ENCODE measurements at places on chromosomes 7 and 10. TPM values are rescaled to one million over a fixed set of nuclear protein-coding genes. Genes with fewer than 3 reads are reported as not detected.

DNA sequence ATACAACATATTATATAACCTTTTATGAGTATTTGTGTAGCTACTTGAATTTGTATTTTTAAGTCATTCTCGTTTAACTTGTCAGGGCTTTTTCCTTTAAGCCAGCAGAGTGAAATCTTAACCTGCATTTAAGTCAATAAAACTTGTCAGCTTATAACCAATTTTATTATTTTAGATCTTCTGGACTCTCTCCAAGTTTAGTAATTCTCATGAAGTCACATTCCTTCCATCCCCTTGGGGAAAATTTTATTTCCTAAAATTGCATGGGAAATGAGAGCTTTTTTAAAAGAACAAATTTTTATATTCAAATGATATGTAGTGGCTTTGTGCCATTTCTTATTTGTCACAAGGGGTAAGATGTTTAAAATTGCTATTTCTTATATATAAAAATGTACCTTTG lies 74.0 kb downstream of the SEPTIN7 start:
- no peak for DNase-seq

- no peak for DNase-seq
Observed at GRCh38 chr10:77946084-77946483, 19.5 kb upstream of the DLG5 start.

DNA sequence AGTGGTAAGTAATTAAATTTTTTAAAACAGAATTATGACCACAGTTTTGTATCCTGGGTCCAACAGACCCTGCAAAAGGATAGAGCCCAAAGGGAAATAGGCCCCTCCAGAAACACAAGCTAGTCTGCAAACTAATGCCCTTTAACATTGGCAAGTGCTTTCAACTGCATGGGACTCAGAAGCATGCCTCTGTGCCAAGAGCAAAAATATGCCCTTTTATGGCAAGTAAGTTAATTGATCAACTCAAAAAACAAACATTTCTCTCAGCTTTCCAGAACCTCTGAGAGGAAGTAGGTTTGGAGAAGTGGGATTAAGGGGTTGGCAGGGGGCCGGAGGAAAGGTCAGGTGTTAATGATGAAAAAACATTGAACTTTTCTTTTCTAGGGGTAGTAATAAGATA lies 186.6 kb upstream of the PRSS1 start:
- DNase-seq: no peak

- DNase-seq: no peak
Observed at GRCh38 chr10:116001262-116001857, 271.6 kb downstream of the GFRA1 start.

The RASA4B gene
- 59.3 TPM for total RNA-seq

DNA sequence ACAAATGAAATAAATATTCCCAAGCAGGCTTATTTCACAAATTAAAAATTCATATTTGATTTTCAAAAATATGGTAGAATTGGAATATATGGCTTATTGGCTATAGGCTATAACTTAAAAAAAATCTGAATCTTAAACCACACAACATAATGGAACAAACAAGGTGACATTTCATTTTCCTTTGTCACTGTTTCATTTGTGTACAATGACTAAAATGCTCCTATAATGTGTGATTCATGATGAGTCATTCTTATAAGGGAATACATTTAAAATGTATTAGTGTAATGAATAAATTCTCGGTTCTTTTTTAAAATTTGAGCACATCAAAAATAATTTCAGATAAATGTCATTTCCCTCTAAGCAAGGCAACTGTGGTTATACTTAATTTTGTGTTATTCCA lies 148.0 kb upstream of the ANK3 start:
- DNase-seq: no peak

GRCh38 chr10:112335111-112335867 lies 38.6 kb upstream of the ACSL5 start:
- DNase-seq: no peak

GRCh38 chr10:11919271-11919670 lies 96.1 kb downstream of the PROSER2 start:
- no peak for DNase-seq

- no peak for DNase-seq
Observed at GRCh38 chr10:44233561-44234482, 151.1 kb downstream of the CXCL12 start.

DNA sequence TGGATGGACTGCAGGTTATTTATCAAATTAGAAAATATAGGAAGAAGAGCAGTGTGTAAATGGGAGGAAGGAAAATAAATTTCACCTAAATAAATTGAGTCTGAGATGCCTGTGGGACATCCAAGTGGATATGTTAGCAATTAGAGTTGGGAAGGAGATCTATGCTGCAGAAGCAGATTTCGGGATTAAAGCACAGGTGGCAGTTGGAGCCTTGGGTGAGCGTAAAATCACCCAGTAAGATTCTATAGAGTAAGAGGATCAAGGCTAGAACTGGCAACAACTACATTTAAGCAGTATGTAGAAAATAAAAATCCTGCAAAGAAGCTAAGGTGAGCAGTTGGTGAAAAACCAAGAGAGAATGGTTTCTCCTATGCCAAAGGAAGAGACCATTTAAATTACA lies 8.4 kb downstream of the TRIM4 start:
- no peak for DNase-seq

DNA sequence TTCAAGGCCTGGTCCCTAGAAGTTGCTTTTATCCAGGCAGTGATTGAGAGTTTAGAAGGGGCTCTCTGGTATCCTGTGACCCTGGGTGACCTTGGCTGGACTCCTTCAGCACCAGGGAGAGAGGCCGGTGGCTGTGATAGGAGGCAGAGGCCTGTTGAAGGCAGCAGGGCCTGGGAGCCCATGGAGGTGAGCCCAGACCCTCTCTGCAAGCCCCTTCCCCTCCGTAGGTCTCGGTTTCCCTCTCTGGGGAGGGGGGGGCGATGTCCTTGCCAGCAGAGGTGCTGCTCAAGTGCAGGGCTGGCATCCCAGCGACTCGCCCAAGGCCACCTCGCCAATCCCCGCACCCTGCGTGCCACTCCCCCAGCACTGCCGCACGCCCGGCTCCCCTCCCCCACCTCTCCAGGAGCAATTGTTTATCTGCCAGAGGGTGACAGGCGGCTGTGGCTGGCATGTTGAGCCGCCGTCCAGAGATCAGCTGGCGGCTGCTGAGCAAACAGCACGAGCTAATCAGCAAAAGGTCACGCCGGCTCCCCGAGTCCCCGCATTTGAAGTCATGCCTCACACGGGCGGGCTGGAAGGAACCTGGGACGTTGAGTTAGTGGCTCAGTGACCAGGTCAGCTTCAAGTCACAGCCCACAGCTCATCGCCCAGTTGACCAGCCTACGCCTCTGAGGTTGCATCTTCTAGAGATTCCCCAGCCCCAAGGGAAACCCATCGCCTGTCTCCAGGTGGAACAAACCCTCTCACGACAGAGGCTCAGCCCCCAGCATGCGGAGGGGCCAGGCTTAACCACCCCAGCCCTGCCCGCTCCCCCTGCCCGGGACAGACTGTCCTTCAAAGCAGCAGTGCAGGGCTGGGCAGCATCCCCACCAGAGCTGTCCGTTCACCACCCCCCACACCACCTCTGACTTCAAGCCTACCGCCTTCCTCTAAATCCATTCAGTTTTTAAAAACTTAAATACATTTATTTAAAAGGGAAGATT lies 43.7 kb downstream of the ELFN1 start:
- DNase-seq: no peak
